ENCODE measurements at places on chromosomes 6 and 20. TPM values are rescaled to one million over a fixed set of nuclear protein-coding genes. Genes with fewer than 3 reads are reported as not detected.

GRCh38 chr20:36199345-36200257 lies 36.7 kb upstream of the AAR2 start:
- peak; percentile 74 for DNase-seq

GRCh38 chr6:91280494-91280830 lies 693.6 kb upstream of the MAP3K7 start:
- DNase-seq, result no peak

DNA sequence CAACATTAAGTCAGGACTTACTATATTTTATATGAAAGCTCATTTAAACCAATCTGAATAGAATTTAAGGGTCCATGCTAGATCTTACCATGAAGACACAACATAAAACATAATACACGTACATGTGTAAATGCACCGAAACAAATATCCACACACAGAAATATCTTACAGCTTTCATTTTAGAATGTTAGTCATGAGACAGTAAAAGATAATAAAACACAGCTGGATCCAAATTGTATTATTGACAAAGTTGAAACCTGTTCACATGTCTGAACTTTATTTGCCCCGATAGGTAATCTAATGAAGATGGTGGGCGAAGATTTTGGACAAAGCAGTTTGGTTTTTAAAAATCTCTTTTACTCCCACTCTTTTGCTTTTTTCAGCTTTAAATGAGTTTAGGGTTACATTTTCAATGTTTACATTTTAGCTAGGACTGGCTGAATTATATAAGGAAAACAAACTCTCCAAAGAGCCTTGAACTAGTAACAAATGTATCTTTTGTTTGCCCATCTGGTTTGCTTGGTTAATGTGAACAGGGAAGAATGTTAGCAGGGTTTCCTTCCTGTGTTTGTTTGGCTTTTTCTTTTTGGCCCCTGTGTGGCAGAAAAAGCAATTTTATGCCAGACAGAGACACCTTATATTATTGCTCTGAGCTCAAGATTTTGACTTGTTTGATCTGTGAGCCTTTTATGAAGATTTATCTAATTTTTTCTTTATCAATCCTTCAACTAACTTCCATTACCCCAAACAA lies 5.1 kb upstream of the TMEM181 start:
- no peak for DNase-seq

DNA sequence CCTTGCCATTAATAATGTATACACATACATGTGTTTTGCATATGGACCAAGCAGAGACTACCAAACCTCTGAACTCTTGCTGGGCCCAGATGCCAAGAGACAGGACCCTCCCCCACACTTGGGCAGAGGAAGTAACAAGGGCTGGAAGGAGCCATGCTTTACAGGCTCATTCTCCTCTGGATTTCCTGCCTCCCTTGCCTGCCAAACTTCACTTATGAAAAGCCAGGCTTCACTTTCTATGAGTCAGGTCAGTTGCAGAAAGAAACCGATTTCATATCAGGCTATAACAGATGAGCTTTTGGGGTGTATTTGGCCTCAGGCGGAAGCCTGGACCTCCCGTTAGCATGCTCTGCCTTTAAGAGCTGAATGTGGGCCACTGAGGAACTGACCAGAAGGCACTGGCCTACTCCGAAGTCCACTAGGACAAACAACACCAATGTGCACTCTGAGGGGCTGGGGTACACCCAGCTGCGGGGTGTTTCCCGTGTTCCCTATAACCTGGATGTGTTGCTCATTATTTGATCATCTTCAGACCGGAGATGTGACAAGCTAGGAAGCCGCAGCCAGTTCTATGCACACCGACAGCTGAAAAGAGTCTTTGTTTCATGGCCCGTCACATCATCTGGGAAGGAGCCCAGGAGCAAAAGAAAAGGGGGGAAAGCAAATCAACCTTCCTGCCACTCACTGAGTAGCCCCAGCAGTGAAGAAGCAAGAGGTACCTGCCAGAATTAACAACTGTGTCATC lies 28.5 kb downstream of the HAO1 start:
- DNase-seq, result peak; percentile 67

The HLA-DQA1 gene
- not detected for total RNA-seq

All from RPMI7951 (cell line).